ENCODE measurements at places on chromosomes 4 and X.

DNA sequence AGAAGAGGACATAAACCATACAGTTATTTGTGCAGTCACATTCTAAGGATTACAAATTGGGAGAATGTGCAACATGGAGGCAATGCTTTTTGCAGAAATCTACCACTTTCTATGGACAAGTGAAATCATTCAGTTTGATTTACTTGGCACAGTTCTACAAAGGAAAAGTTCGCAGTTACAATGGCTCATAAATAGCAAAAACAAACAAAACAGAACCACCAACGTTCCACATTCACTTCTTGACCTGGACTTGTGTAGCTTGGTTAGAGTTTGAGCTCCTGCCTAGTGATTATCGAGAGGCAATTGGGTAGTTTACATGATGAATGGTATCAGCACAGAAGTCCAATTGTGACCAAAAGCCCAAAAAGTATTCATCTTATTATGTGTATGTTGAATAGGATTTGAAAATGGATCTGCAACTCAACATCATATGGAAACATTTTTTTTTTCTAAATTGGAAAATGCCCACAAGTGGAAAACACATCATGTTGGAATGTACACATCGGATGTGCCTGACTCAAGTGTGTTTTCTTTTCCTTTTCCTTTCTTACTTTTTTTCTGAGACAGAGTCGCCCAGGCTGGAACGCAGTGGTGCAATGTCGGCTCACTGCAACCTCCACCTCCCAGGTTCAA lies 123.8 kb downstream of the LUZP4 start:
- no peak for DNase-seq
- H3K36me3 ChIP-seq: no peaks in the 10 kb centered on the region
- no peaks in the 10 kb centered on the region for H3K27me3 ChIP-seq
- no peak overlapping the region for H3K4me3 ChIP-seq
- no peaks in the 10 kb centered on the region for H3K4me1 ChIP-seq

- no peaks in the 10 kb centered on the region for H3K4me1 ChIP-seq
- no peaks in the 10 kb centered on the region for H3K27me3 ChIP-seq
- H3K27ac ChIP-seq: no peak overlapping the region
- no peak for DNase-seq
- no peaks in the 10 kb centered on the region for H3K36me3 ChIP-seq
Measured at GRCh38 chr4:126733301-126733700, 899.5 kb upstream of the INTU start.

DNA sequence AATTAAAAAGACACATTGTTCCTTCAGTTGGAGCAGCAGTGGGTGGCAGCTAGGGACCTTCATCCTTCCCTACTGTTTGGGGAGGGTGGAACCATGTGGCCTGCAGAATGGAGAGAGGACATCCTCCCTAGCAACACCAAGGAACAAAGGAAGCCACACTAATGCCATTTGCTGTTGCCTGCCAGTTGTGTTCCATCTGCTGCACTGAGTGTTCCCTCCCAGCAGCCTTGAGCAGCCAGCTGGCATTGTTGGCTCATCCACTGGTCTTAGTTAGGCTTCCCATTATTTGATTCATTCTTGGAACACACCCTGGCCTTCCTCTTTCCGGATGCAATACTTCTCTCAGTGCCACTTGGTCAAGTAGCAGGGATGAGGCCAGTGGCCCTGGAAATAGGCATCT lies 25.0 kb upstream of the HMGB3 start:
- no peak overlapping the region for H3K4me3 ChIP-seq
- H3K36me3 ChIP-seq: no peaks in the 10 kb centered on the region
- no peaks in the 10 kb centered on the region for H3K4me1 ChIP-seq
- DNase-seq: no peak

DNA sequence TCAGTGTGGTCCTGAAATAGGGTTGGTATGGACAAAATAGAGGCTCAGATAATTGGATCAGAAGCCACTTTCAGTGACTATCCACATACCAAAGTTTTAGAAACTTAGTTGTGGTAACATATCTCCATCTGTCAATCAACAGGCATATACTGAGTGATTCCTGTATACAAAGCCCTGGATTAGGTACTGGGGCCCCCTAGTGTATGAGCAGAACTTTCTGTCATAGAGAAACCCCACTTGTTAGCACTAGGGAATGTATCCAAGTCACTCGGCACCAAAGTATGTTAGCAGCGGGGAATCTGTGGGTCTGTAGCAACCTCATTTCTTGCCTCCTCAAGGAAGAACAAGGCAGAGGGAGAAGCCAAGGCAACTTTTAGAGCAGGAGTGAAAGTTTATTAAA lies 50.7 kb downstream of the MAP7D3 start:
- H3K4me1 ChIP-seq: peaks cover 16% of the 10 kb centered on the region
- no peaks in the 10 kb centered on the region for H3K36me3 ChIP-seq
- no peaks in the 10 kb centered on the region for H3K27me3 ChIP-seq
- no peak overlapping the region for H3K27ac ChIP-seq
- DNase-seq: peak; percentile 19
- no peak overlapping the region for H3K4me3 ChIP-seq

- H3K4me1 ChIP-seq: peaks cover 34% of the 10 kb centered on the region
- no peaks in the 10 kb centered on the region for H3K36me3 ChIP-seq
- H3K27me3 ChIP-seq: peaks cover 2% of the 10 kb centered on the region
- peak overlapping the region; percentile 70 for H3K27ac ChIP-seq
Measured at GRCh38 chr4:2799224-2799911, 6.5 kb downstream of the SH3BP2 start.
